ENCODE measurements at places on chromosomes 7 and 10.

- no peak for DNase-seq
Observed at GRCh38 chr7:132221356-132221755, 354.9 kb downstream of the PLXNA4 start.

- DNase-seq, result no peak
Observed at GRCh38 chr7:127715901-127716300, 63.9 kb downstream of the SND1 start.

DNA sequence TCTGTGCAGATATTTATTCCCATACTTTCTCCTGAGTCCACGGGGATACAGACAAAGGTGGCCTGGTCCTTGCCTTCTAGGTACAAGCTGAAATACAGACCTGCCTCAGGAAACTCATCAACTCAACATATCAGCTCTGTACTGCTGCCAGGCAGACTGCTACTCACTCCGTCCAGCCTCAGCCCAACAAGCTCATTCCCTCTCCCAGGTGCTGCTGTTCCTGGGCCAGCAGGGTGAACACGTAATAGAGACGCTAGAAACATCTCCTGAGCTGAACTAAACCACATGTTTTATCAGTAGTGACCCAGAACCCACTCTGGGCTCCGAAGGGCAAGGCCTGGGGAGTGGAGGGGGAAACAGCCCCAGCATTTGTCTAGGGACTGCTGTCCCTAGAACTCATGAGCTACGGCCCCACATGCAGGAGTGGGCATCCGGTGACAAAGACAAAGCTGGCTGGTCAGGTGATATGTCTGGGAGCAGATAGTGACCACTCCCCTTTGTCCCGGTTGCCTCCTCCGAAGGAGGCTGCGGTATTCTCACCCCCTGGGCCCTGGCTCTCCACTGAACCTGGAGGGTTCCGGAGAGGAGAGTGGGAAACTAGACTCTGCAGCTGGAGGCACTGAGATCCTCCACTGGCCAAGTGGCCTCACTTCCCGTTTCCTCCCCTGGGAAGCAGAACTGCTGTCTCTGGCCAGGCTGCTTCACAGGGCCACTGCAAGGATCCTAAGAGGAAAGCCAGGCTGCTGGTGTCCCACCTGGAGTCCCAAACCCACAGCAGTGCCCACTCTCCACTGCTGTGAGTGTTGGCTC, 116.1 kb downstream of the FAM53B start:
- DNase-seq, result no peak

GRCh38 chr7:132941905-132942304, 140.0 kb downstream of the CHCHD3 start:
- DNase-seq, result no peak

- DNase-seq, result no peak
Observed at GRCh38 chr7:38307640-38308039, 34.2 kb upstream of the TARP start.

DNA sequence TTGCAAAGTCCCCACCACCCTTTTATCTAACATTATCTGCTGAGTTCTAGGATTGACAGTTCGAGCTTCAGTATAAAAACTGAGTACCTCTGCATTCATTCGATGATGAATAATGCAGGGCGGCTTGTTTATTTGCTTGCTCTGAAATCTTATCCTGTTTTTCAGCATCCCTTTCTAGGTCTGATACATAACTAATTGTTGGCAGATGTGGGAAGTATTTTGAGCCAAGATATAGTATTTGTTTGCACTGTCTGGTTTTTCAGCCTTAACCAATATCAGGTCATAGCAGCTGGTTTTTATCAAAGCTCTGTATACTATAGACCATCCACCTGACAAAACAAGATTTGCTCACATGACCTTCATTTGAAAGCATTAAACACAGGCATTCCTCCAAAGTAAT, 161.4 kb downstream of the TFEC start:
- no peak for DNase-seq

DNA sequence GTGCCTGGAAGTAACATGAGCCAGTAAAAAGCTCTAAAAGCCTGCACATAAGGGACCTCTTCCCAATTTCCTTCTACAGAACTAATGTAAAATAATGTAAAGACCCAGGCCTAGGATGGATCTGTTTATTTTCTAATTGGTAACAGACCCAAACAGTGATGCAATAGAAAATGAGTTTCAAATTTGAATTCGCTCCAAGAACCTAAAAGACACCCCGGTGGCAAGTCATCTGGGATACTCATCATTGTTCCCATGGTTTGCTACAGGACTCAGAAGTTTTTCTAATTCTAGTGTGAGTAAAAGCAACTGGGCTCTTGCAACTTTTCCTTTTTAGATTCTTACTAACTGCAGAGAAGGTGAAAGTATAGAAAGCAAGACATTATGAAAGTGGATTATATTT, 271.3 kb upstream of the CACNA2D1 start:
- DNase-seq, result no peak

- no peak for DNase-seq
Observed at GRCh38 chr7:137488038-137488437, 144.5 kb upstream of the PTN start.

DNA sequence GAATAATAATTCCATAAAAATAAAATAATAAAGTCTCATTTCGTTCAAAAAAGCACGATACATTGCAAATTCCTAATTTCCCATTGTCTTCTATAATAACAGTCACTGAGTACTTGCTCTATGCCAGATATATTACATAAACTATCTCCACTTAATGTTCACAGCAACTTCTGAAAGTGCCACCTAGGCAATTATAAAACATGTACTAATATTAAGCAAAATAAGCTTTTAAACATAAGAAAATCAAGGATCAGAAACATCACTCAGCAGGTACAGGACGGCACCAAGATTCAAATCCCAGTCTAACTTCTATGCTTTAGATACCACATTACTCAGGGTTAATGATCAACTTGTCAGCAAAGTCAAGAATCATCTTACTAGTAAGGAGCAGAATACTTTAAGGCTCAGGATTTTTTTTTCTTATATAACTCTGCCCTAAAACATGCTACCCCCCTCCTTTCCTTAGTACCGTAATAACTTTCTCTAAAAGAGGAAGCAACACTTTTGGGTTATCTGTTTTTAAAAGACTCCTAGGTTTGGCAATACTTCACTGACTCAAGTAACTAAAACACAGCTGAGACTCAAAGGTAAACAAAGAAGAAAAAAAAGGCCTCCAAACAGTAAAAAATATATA, 51.3 kb downstream of the USP6NL start:
- DNase-seq, result no peak

- no peak for DNase-seq
Observed at GRCh38 chr7:20085086-20085485, 132.1 kb downstream of the MACC1 start.

DNA sequence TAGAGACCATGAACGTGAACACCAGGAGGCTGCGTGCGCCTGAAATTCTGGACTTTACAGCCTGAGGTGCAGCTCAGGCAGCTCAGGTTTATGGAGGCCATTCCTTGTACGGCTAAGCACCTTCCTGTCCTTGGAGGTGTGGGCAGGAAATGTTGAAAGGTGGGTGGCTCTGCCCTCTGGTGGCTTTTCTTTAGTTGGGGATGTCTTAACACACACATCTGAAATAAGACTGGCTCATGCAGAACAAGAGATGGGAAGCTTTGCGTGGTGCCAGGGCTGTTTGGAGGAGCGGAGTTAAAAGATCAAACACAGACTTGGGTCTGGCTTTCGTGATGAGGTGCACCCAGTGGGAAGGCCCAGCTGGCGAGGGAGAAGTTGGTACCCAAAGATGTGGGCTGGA, 64.1 kb downstream of the DOCK1 start:
- DNase-seq, result no peak

GRCh38 chr7:17506095-17506494, 207.6 kb downstream of the AHR start:
- no peak for DNase-seq

- DNase-seq, result no peak
Observed at GRCh38 chr10:109956454-109957091, 33.3 kb upstream of the XPNPEP1 start.

DNA sequence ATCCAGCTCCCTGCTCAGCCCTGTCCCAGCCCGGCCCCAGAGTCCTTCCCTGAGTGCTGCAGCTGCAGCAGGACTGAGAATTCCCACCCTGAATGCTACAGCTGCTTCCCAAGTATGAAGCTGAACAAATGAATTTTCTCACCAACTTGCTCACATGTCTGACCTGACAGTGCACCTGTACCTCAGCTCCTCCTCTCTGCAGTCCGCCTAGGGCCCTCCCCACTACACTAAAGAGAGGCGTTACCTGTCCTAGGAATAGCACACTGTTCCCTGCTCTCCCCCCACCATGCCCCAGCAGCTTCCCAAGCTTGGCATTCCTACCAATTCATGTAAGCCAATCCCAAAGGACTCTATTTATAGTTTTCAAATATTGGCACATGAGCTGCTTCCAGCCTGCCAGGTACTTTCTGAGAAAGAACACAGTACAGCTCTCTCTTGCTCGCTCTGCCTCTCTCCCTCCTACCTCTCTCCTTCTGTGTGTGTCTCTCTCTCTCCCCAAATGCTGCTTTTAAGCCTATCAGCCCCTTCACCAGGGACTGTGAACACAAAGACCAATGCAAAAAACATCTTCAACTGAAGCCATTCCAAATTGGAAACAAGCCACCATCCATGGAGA, 400.1 kb downstream of the TNS3 start:
- no peak for DNase-seq

DNA sequence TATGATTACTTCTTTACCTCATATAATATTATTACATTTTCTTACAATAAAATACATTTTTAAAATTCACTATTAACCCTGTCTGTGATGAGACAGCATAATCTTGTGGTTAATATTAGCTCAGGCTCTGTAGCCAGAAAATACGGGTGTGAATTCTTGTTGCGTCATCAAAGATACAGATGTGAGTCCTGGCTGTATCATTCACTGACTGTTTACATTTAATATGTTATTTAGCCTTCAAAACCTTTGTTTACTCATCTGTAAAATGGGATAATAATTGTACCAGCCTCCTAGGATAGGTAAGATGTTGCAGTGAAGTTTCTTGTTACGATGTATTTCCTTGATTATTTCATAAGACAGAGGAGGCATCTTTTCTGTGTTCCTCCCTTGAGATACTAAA, 184.7 kb upstream of the PRPS1L1 start:
- DNase-seq, result no peak

- no peak for DNase-seq
Observed at GRCh38 chr7:42934291-42934690, 2.1 kb downstream of the MRPL32 start.

GRCh38 chr10:58989486-58990039, 186.9 kb upstream of the PHYHIPL start:
- no peak for DNase-seq

DNA sequence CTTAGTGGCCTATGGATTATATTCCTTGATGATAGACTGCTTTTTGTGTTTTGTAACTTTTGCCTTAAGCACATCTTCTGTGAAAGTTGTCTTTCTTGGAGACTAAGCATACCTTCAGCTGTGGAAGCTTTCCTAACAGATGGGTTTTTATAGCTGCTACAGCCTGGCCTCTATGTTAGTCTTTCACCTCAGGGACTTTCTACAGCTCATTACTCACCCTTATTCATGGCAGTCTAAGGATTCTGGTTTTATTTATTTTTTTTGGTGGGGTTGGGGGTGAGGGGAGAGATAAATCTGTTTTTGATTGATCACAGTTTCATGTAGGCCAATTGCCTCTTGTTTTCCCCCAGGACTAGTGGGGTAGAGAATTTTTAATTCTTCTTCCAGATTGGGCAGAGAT, 219.9 kb downstream of the DKK1 start:
- DNase-seq, result no peak

GRCh38 chr10:70974351-70974901, 86.1 kb upstream of the PCBD1 start:
- DNase-seq, result no peak

DNA sequence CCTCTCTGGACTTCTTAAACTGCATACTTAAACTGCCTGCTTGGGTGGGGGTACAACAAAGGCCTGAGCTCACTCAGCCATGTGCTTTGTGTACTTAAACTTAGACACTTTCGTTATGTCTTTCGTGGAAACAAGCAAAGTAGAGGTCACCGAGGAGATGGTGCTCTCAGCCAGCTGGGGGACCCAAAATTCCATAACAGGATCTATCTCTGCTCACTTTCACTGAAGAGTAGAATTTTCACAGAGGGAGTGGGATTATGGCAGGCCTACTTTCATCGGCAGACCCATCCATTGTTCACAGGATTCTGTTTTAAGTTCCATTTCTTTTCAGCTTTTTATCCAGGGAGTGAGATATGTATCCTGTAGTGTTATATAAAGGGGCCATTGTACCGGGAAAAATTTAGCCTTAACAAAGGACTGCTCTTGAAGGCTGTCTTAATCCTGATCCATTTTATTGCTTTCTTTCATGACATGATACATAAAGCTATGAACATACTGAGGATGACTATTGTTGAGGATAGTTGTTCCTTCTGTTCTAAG, 370.0 kb upstream of the GHITM start:
- DNase-seq, result no peak

DNA sequence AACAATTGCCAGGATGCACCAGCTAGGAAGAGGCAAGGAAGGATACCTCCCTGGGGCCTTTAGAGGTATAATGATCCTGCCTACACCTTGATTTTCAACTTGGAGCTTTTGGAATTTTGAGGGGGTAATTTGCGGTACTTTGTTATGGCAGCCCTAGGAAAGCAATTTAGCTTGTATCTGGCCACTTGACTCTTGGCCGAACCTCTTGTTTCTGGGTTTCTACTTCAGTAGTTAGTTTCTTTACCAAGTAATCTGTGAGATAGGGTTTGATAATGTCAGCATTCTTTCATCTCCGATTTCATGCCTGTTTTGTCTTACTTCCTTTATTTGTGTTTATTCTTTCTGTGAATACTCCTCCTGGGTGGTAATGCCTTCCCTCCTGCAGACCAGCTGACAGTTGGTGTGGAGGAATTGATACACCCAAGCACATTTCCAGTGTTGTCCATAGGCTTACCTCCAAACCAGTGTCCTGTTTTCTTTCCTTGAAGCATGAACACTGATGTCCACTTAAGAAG, 163.7 kb downstream of the SND1 start:
- DNase-seq, result no peak

DNA sequence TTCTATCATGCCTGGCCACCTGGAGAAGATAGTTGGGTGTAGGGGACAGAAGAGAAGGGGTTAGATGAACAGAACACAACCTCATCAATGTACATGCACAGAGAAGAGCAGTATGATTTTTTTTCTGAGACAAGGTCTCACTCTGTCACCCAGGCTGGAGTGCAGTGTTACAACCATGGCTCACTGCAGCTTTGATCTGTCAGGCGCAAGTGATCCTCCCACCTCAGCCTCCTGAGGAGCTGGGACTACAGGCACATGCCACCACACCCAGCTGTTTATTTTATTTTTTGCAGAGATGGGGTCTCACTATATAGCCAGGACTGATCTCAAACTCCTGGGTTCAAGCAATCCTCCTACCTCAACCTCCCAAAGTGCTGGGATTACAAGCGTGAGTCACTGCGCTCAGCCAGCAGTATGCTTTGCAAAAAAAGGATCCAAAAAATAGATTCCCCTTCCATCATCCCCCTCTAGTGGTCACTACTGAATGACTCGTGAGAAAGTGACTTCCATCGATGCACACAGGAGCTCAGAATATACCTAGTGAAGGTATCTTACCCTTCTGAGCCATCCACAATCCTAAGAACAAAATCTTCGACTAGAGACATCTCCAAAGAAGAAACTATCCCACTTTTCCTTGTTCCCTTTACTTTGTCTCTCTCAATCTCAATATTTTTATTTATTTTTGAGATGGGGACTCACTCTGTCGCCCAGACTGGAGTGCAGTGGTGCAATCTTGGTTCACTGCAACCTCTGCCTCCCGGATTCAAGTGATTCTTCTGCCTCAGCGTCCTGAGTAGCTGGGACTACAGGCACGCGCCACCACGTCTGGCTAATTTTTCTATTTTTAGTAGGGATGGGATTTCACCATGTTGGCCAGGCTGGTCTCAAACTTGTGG, 21.0 kb downstream of the ZCWPW1 start:
- no peak for DNase-seq

GRCh38 chr10:30784897-30785605, 155.5 kb upstream of the LYZL2 start:
- peak; percentile 85 for DNase-seq
